Activated CD4-positive, alpha-beta memory T cell treated with anti-CD3 and anti-CD28 coated beads for 36 hours (primary cell): ENCODE measurements at places on chromosomes 3 and 15. TPM values are rescaled to one million over a fixed set of nuclear protein-coding genes. Genes with fewer than 3 reads are reported as not detected.
A peak's percentile ranks its signal among the peaks of the same experiment; 100 is the strongest.

GRCh38 chr3:176787506-176787905 is 409.8 kb downstream of the TBL1XR1 start:
- DNase-seq, result no peak
- no peaks in the 10 kb centered on the region for H3K36me3 ChIP-seq
- no peaks in the 10 kb centered on the region for H3K4me1 ChIP-seq
- H3K27ac ChIP-seq, result no peak overlapping the region

PPARG gene
- 2.7 TPM for total RNA-seq

DCBLD2 gene
- 1.2 TPM for total RNA-seq

TM2D3 gene
- total RNA-seq, result 48.1 TPM

GRCh38 chr3:171881251-171881650 is 38.1 kb downstream of the TMEM212 start:
- no peak for DNase-seq
- H3K27me3 ChIP-seq, result peaks cover 12% of the 10 kb centered on the region
- no peaks in the 10 kb centered on the region for H3K36me3 ChIP-seq
- H3K27ac ChIP-seq, result no peak overlapping the region
- H3K4me3 ChIP-seq, result no peak overlapping the region
- peaks cover 6% of the 10 kb centered on the region for H3K4me1 ChIP-seq

DNA sequence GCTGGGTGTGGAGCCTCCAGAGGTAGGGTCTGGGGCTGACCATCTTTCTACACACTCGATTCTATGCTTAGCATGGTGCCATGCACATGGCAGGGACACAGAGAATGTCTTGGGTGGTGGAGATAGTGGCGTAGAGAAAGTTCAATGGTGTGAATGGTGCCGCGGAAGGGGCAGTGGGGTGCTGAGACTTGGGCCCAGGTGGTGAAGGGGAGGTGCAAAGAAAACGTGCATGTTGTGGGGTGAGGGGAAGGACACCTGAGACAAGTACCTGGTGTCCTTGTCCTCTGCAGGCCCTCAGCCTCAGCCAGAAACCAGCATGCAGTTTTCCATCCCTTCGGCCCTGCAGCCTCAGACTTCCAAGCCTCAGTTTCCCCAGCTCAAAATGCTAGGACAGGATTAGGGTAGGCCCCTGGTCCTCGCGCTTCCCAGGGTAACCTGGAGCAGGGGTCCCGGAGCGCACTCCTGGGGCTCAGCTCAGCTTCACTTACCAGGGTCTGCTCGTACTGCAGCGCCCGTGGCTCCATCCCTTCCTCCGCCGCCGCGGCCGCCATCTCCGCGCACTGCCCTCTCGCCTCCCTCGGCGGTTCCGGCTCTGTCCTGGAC is 375 bp downstream of the CLCN2 start:
- peaks cover 21% of the 10 kb centered on the region for H3K4me1 ChIP-seq
- peaks cover 17% of the 10 kb centered on the region for H3K36me3 ChIP-seq
- peak overlapping the region; percentile 78 for H3K4me3 ChIP-seq
- DNase-seq, result no peak
- no peaks in the 10 kb centered on the region for H3K27me3 ChIP-seq

DNA sequence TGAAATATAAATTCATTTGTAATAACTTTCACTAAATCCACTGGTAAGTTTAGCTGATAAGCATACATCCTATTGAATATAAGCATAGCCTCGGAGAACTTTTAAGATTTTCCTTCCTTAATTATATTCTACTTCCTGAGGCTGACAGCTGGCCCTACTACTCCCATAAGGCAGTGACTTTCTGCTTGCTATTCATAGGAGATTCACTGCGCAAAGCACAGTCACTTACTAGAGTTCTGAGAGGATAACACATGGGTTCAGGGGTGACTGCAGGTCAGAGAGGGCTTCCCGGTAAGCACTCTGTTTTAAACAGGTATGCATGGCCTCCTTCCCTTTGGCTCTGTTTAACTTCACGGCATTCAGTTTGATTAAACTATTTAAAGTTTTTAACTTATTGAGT is 75.8 kb downstream of the FAIM start:
- H3K27ac ChIP-seq, result no peak overlapping the region
- no peak overlapping the region for H3K4me3 ChIP-seq
- H3K27me3 ChIP-seq, result no peaks in the 10 kb centered on the region
- H3K36me3 ChIP-seq, result peaks cover 31% of the 10 kb centered on the region
- DNase-seq, result no peak
- peaks cover 13% of the 10 kb centered on the region for H3K4me1 ChIP-seq

DNA sequence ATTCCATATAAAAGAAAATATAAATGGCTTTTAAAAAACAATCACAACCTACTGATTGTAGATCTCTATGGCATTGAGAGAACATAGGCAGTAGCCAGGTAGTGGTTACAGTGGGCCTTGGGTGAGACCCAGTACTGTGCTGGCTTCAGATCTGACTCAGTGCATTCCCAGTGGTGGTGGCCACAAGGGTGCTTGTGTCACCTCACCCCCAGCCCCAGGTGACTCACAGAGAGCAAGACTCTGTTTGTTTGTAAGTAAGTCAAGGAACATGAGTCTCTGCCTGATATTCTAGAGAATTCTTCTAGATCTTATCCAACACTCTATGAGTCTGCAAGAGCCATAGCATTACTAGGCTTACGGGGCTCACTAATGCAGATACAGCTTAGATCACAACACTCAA is 118.8 kb upstream of the AZI2 start:
- H3K4me3 ChIP-seq, result no peak overlapping the region
- H3K27ac ChIP-seq, result no peak overlapping the region
- H3K36me3 ChIP-seq, result no peaks in the 10 kb centered on the region
- no peaks in the 10 kb centered on the region for H3K27me3 ChIP-seq
- no peaks in the 10 kb centered on the region for H3K4me1 ChIP-seq

ALDH1L1 gene
- total RNA-seq, result not detected

GRCh38 chr15:37059086-37059485 is 41.3 kb downstream of the MEIS2 start:
- peaks cover 1% of the 10 kb centered on the region for H3K27me3 ChIP-seq
- H3K4me1 ChIP-seq, result no peaks in the 10 kb centered on the region
- H3K27ac ChIP-seq, result no peak overlapping the region
- no peaks in the 10 kb centered on the region for H3K36me3 ChIP-seq
- H3K4me3 ChIP-seq, result no peak overlapping the region

DNA sequence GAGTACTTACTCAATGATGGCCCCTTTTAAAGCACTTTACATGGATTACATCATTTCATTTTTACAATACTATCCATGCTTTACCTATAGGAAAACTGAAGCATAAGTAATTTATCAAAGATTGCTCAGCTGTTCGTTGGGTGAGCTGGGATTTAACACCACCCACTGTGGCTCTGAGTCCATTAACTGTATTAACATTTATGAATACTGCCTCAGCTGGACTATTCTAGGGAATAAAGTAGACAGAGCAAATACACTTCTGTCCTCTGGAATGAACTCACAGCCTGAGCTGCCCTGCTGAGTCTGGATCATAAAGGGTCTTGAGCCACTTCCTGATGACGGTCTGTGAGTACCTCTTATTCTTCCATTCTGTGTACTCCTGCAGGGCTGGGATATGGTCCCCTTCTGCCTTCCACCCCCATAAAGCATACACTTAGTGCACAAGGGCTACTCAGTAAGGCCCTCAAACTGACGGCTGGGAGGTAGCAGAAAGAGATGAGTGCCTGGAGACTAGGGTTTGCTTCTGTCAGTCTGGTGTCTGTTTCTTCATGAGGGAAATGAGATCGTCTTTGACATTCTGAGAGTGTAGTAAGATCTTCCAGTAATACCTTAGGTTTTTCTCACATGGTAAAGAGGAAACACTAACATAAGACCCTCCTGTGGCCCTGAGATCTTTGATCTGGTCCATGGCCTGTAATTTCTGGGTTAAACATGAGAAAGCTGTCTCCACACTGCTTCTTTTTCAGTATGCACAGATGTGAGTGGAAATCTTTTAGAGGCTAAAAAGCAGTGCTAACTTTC is 12.6 kb upstream of the ST6GAL1 start:
- no peaks in the 10 kb centered on the region for H3K36me3 ChIP-seq
- DNase-seq, result no peak
- no peak overlapping the region for H3K27ac ChIP-seq
- H3K4me1 ChIP-seq, result peaks cover 24% of the 10 kb centered on the region

DNA sequence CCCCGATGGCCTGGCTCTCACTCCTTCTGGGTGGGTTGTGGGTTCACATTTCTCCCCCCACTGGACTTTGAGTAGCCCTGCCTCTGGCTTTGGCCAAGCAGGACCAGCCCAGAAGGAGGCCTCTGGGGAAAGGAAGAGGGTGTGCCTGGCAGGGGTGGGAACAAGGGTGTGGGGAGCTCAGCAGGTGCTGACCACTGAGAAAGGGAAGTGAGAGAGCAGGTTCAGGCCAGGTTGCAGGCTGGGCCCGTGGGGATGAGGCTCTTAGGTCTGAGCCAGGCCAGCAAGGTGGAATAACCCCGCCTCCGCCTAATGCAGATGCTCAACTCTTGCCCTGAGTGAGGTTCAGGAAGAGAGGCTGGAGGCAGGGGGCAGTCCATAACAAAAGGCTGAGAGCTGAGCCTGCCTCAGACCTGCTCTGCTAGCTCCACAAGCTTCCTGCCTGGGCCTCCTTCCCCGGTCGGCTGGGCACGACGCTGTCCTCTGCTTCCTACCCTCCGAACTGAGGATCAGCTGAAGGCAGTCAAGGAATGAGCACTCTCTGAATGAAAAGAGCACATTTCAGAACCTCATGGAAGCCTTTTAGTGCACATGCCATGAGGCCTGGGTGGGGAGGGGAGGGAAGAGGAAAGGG is 82.7 kb downstream of the TLE3 start:
- no peak overlapping the region for H3K27ac ChIP-seq
- DNase-seq, result no peak
- H3K27me3 ChIP-seq, result peaks cover 4% of the 10 kb centered on the region
- H3K4me1 ChIP-seq, result peaks cover 3% of the 10 kb centered on the region
- no peak overlapping the region for H3K4me3 ChIP-seq

MYO5C gene
- 0.50 TPM for total RNA-seq
